ENCODE measurements at places on chromosomes 2 and 18. TPM values are rescaled to one million over a fixed set of nuclear protein-coding genes. Genes with fewer than 3 reads are reported as not detected.
A peak's percentile ranks its signal among the peaks of the same experiment; 100 is the strongest.

The ANKRD62 gene
- not detected for total RNA-seq

The MYO5B gene
- 25.5 TPM for total RNA-seq

The ST6GAL2 gene
- total RNA-seq, result 2.2 TPM

The SGPP2 gene
- 31.2 TPM for total RNA-seq

The ANKRD30B gene
- total RNA-seq, result not detected

DNA sequence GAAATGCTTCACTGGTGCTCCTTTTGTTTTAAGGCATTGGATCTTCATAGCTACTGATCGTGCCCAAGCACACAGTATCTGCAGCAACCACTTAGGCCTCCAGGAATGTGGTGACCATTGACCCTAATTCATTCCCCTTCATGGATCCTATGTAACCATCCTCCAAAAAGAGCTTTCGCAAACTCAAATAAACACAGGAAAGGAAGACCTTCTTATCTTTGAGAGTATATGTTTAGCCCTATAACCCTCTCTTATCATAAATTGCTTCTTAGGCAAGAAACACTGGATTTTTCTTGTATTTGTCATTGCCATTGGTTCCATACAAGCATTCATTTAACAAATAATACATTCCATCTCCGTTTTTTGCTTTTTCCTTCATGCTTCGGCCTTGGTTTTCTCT is 4.1 kb upstream of the TTR start:
- H3K4me3 ChIP-seq, result no peak overlapping the region
- no peak for DNase-seq
- no peaks in the 10 kb centered on the region for H3K27me3 ChIP-seq
- no peaks in the 10 kb centered on the region for H3K4me1 ChIP-seq
- no peaks in the 10 kb centered on the region for H3K36me3 ChIP-seq

- no peak for DNase-seq
- no peak overlapping the region for H3K4me3 ChIP-seq
- H3K4me1 ChIP-seq, result no peaks in the 10 kb centered on the region
- no peaks in the 10 kb centered on the region for H3K27me3 ChIP-seq
Measured at GRCh38 chr2:124953921-124954320, 928.8 kb downstream of the CNTNAP5 start.

GRCh38 chr2:58862244-58862643 is 621.1 kb upstream of the FANCL start:
- no peaks in the 10 kb centered on the region for H3K4me1 ChIP-seq
- H3K36me3 ChIP-seq, result no peaks in the 10 kb centered on the region
- H3K27ac ChIP-seq, result no peak overlapping the region
- H3K4me3 ChIP-seq, result no peak overlapping the region

GRCh38 chr2:48213646-48214045 is 307.3 kb upstream of the FBXO11 start:
- peaks cover 18% of the 10 kb centered on the region for H3K4me1 ChIP-seq
- H3K36me3 ChIP-seq, result no peaks in the 10 kb centered on the region
- no peak overlapping the region for H3K27ac ChIP-seq
- no peak overlapping the region for H3K4me3 ChIP-seq
- DNase-seq, result no peak

GRCh38 chr18:35215026-35215425 is 25.8 kb upstream of the ZNF397 start:
- H3K27me3 ChIP-seq, result no peaks in the 10 kb centered on the region
- DNase-seq, result no peak
- H3K27ac ChIP-seq, result no peak overlapping the region
- H3K4me1 ChIP-seq, result no peaks in the 10 kb centered on the region

GRCh38 chr2:1081451-1082225 is 131.0 kb downstream of the SNTG2 start:
- no peaks in the 10 kb centered on the region for H3K36me3 ChIP-seq
- no peaks in the 10 kb centered on the region for H3K27me3 ChIP-seq
- H3K4me1 ChIP-seq, result no peaks in the 10 kb centered on the region
- no peak overlapping the region for H3K4me3 ChIP-seq
- DNase-seq, result no peak

DNA sequence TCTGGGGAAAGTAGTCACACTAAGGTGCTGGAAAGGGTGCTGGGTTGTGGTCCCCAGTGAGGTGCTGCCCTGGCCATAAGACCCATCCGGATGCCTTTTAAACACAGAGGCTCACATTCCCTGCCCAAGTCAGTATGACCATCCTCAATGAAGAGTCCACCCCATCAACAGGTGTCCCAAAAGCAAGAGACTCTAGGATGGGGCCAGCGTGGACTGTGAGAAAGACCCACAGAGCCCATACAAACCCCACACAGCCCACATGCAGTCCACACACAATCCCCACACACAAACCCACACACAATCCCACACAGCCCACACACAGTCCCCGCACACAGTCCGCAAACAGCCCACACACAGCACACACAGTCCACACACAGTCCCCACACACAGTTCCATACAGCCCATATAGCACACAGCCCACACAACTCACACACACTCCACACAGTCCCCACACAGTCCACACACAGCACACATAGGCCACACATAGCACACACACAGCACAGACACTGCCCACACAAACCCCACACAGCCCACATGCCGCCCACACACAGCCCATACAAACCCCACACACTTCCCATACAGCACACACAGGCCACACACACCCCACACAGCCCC is 241.4 kb upstream of the SALL3 start:
- no peak overlapping the region for H3K4me3 ChIP-seq
- no peaks in the 10 kb centered on the region for H3K36me3 ChIP-seq
- DNase-seq, result no peak

GRCh38 chr2:168054657-168055056 is 192.7 kb downstream of the STK39 start:
- H3K36me3 ChIP-seq, result peaks cover 8% of the 10 kb centered on the region
- no peaks in the 10 kb centered on the region for H3K4me1 ChIP-seq
- DNase-seq, result no peak
- H3K27ac ChIP-seq, result no peak overlapping the region
- H3K27me3 ChIP-seq, result no peaks in the 10 kb centered on the region

DNA sequence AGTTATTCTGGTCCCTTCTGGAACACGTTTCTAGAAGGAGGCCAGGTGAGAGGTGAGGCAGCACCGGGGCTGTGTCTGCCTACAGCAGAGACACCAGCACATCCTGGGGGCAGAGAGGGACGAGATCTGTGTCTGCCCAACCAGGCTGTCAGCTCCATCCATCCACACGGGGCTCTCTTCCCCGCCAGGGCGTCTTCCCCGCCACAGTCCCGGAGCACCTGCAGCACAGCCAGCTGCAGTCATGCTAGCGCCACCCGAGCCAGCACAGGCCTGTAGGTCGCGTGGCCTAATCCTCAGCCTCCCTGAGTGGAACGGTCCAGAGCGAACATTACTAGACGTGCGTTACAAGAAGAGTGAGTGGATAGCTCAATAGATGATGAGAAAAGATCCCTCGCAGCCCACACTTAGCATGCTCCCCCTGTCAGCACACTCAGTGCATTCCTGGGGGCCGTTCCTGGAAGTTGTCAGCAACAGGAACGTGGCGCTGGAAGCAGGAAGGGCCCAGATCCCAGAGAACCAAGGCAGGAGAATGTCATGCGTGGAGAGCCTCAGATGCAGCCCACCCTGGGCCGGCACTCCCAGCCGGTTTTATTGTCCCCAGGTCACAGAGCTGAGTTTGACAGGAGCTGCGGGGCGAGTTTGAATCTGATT is 179.0 kb downstream of the TWIST2 start:
- peak; percentile 59 for DNase-seq
- H3K4me1 ChIP-seq, result no peaks in the 10 kb centered on the region

DNA sequence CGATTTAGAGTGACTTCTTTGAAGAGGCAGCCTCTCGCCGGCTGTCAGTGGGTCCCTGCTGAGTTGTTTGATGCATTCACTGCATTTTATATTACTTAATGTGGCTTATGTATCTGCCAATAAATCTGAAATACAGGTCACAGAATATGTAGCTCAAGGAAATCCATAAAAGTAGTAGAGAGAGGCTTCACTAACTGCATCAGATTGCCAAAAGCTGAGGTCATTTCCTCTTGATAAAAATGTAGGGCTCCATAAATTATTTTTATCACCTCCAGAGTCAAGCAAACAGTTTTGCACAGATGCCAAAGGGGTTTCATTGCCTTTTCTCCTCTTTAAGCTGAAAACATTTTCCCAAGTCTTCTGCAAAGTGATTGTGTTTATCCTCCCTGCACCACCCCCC is 36.5 kb upstream of the CCDC93 start:
- peaks cover 27% of the 10 kb centered on the region for H3K4me1 ChIP-seq
- no peaks in the 10 kb centered on the region for H3K36me3 ChIP-seq
- no peak overlapping the region for H3K4me3 ChIP-seq
- no peak for DNase-seq
- peaks cover 22% of the 10 kb centered on the region for H3K27me3 ChIP-seq

GRCh38 chr2:12428786-12429185 is 287.9 kb upstream of the TRIB2 start:
- H3K4me3 ChIP-seq, result no peak overlapping the region
- no peak overlapping the region for H3K27ac ChIP-seq
- peaks cover 11% of the 10 kb centered on the region for H3K4me1 ChIP-seq
- no peaks in the 10 kb centered on the region for H3K27me3 ChIP-seq
- DNase-seq, result no peak

DNA sequence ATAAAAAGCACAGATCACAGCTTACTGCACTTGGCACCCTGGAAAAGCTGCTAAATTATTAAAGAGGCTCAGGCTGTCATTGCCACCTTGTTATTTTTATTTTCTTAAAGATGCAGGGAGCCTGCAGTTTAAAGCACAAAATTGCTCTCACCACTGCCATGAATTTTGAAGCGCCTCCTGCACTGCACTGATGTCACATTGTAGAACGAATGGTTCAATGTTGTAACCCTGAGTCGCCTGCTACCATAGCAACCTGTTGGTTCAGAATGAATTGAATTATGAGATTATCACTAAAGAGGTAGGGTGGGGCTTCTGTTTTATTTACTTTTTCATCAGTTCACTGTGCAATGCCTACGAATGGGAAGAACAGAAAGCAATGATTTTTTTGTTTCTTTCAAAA is 16.5 kb downstream of the SCG2 start:
- no peak for DNase-seq
- H3K36me3 ChIP-seq, result no peaks in the 10 kb centered on the region
- H3K27ac ChIP-seq, result no peak overlapping the region
- no peak overlapping the region for H3K4me3 ChIP-seq
